ENCODE measurements at places on chromosomes 11 and 22.

- no peak for DNase-seq
These were observed 63.3 kb upstream of the PRODH start for GRCh38 chr22:18999416-18999815.

GRCh38 chr11:74033046-74033445 lies 24.2 kb upstream of the UCP3 start:
- no peak for DNase-seq

- no peak for DNase-seq
These were observed at the start of gene C11orf87 for GRCh38 chr11:109421981-109422869. Gene C11orf87 (plus strand): TSS chr11:109422190. CDS start chr11:109423634, 1,444 bp downstream.

DNA sequence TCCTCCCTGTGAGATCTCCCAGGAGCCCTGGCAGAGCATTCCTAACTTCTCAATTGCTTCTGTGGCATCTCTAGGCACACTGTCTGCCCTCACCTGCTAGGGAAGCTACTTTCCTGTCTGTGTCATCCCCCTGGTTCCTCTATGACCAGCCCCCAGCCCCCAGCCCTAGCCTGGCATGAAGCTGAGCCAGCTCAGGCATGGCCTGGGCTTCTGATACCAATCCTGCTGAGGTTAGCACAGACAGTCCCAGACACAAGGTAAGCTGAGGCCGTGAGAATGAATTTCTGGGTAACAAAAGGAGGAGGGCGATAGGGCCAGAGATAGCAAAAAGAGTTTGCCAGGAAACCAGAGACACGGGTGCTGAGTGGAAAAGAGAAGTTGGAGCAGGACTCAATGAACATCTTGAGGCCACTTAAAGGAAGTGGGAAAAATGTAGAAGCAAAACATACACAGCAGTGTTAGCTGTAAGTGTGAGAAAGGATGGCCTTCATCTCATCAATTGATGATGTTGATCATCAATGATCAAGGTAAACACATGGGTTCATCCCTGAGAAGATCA lies 87.6 kb upstream of the PICALM start:
- no peak for DNase-seq

GRCh38 chr11:45924036-45924915 lies 1.8 kb downstream of the LARGE2 start:
- no peak for DNase-seq

GRCh38 chr11:67432655-67433349 lies 4.5 kb downstream of the RPS6KB2 start:
- no peak for DNase-seq

DNA sequence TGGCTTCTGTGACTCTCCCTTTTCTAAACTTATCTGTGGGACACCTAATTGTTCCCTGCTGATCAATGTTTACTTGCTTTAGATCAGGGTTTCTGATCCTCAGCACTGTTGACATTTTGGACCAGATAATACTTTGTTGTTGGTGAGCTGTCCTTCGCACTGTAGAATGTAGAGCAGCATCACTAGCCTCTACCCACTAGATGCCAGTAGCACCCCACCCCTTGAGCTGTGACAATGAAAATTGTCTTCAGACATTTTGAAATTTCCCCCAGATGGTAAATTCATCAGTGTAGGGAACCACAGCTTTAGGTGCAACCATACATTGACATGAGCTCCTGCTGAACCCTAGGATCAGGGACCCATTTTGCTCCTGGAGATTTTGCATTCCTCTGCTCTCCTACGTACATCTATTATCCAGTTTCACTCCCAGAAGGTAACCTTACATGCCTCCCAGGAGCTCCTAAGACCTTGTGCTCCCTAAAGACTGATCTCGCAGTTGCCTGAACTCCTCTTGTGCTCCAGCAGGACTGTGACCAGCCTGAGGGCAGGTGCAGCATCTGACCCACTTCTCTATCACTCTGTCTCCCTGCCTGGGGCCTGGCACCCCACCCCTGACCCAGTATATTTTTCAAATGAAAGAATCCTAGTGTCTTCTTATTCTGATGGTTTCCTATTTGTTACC lies 107.8 kb downstream of the FAR1 start:
- DNase-seq, result no peak

GRCh38 chr22:46607483-46608114 lies 12.6 kb upstream of the GRAMD4 start:
- DNase-seq, result no peak

DNA sequence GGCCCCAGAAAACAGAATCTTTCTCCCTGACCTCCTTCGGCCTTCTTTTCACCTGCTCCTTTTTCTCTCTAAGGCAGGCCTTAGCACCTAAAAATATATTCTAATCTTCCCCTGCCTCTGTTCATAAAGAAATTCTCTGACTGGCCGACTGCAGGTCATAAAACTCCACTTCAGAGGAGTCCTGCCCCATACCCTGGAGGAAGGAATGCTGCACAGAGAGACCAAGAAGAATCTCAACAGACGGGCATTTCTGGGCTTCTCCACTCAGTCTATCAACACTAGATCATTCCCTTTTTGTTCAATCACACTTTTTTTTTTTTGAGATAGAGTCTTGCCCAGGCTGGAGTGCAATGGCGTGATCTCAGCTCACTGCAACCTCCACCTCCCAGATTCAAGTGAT lies 19.7 kb upstream of the PGA3 start:
- no peak for DNase-seq

- no peak for DNase-seq
These were observed 104.8 kb downstream of the MICAL2 start for GRCh38 chr11:12215181-12215593.

DNA sequence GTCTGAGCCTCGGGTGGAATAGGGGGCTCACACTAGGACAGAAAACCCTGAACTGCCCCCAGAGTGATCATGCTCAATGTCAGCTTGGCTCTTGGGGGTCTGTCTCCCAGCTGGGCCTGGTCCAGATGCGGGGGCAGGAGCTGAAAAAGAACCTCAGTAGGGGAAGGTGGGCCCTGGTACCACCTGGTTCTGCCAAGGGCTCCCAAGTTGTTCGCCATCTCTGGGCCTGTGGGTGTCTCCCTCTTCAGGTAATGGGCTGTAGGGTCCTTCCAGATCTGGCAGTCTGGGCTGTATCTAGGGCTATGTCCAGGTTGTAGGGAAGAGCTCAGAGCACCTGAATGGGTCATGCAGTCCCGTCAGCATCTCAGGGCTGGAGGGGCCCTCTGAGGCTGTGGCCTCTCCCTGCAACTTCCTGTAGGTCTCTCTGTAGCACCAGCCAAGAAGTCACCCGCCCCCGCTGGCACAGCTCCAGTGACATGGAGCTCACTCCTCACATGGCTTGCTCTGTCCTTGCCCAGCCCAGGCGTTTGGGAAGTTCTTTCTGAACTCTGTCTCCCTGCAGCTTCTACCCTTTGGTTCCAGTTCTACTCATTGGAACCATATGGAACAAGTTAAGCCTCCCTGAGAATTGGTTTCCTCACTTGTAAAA lies 33.0 kb upstream of the SOX10 start:
- peak; percentile 74 for DNase-seq

DNA sequence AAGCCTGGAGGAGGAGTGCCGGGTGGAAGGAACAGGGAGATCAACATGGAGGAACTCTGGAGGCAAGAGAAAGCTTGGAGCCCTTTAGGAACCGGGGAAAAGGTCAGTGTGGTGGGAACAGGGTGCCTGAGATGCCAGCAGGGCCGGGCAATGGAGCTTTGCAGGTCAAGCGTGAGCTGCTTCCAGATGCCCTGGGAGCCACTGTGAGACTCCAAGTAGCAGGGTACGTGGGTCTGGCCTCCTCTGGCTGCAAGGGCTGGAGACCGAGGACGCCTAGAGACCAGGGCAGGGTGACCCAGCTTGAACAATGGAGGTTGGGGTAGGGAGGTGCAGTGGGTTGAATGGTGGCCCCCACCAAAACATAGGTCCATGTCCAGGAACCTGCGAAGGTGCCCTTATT lies 15.6 kb upstream of the EMID1 start:
- DNase-seq, result no peak

DNA sequence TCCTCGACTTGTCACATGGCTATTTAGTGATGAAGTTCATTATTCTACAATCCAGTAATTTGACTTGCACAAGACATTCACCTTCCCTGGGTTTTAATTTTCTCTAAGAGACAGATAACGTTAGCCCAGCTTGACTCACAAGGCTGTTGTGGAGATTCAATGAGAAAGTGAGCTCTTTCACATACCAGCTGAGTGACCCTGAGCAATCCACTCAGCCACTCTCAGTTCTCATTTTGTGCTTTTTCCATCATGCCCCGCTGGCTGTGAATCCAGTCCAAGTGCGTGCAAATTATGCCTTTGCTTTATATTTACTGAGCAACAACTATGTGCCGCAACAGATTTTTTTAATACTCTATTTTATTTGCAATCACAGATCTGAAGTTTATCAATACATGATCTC lies 176.5 kb downstream of the LARGE1 start:
- DNase-seq, result no peak

DNA sequence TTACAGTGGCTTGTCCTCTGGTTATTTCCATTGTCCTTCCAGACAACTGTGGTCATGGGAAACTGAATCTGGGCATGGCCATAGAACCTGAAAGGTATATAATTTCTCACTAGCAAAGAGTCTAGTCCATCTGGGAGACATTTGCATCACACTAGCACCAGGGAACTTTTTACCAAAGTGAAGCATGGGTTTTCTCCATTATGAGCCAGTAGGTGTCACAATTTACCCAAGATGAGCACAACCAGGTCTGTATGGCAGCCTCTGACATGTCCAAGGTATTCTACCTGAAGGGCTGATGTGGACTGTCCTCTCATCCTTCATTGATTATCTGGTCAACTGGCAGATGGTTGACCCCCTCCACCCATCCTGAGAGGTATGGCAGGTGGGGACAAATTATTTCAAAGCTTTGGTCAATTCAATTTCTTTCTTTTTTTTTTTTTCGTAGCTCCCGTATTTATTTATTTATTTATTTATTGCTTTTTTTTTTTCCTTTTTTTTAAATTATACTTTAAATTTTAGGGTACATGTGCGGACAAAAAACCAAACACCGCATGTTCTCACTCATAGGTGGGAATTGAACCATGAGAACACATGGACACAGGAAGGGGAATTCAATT lies 425.9 kb downstream of the TMEM135 start:
- no peak for DNase-seq

DNA sequence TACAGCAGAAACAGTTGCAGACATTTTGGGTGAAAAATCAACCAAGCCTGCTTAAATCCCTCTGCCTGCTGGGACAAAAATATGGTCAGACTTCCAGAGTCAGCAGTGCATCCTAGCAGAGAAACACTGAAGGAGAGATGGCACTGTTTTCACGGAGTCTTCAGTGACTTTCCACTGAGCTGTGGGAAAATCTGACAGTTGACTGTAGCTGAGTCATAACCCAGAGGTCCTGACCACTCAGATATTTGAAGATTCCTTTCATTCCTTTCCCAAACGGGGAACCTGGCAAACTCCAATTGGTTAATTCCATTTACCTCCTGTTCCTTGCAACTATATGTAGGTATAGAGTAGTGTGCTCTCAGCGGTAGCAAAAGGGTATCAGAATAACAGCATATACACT lies 20.9 kb upstream of the UPB1 start:
- DNase-seq, result no peak

- DNase-seq, result no peak
These were observed 43.4 kb downstream of the APOL5 start for GRCh38 chr22:35761037-35761436.

All from body of pancreas (tissue), 4 donors.